GM18507 (cell line): ENCODE measurements at places on chromosomes 1 and 21.

DNA sequence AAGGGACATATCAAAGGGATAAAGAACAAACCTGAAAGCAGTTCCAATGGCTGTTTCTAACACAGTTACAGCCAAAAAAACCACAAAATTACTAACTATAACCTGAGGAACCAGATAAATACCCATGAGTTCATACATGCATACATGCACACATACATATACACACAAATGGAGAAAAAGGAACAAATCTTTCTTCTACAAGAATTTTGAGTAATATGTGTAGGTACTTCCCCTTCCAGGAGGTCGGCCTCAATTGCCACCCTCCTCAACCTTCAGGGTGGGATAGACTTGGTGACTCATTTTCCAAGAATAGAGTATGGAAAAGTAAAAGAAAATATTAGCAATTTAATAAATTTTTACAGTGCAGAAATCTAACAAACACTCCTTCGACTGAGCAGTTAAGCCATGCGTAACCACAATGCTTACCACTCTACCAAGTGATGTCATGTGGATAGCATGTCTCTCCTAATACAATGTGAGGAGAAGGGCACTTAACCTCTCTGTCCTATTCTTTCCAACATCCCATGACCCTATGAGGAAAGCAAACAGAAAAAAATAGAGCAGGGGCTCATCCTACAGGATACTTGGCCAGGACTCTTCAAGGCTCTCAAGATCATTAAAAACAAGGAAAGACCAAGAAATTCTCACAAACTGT lies 243.0 kb upstream of the RUNX1 start:
- DNase-seq, result no peak

DNA sequence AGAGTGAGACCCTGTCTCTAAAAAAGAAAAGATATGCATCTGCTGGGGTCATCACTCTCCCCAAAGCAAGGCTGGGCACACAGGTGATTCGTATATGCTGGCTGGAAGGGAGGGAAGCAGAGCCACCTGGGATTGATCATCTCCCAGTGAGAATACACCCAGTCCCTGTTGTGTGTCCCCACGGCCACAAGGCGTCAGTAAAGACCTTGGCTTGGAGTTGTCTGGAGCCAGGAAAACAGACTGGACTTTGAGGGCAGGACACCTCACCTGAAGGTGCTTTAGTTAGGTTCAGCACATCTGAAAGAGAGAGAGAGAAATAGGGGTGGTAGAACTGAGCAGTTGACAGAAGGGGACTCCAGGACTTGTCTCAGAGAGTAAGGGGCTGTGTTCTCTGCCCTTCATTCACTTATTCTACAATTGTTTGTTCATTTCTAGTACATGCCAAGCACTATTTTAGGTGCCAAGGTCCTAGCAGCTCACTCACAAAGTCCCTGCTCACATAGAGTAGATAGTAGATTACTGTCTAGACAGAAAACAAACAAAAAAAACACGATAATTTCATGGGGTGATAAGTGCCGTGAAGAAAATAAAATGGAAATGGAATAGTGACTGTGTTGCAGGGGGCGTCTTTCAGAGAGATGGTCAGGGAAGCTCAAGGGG lies 13.5 kb downstream of the CITED4 start:
- DNase-seq, result no peak

DNA sequence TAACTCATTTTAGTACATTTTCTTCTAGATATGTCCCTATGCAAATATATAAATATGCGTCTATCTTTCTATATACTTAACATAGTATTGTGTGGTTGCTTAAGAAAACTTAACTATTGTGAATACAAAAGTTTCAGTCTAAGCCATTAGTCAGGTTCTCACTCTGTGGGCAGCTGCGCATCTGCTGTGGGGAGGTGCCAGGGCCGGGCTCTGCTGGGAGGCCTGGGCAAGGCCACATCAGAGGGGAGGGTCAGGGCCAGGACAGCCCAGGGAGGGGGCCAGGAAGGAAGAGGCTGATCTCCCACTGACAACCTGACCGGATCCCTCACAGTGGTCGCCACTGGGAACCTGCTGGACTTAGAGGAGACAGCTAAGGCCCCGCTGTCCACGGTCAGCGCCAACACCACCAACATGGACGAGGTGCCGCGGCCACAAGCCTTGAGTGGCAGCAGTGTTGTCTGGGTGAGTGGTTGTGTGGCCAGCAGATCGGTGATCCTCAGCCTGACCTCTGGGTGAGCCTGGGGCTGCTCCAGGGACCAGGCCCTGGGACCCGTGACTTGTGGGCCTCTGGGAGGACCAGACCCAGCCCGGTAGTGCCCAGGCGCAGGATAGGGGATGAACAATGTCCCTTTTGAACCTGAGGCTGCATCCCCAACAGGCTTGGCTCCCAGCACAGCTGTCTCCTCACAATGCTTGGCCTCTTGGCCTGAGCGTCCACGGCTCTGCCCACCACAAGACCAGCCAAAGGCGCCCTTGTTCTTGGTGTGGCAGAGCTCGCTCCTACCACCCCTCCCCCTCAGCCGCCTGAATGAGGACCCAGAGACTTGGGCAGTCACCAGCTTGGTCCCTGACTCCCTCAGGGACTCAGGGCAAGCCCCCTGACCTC lies 20.2 kb downstream of the LDLRAP1 start:
- no peak for DNase-seq

GRCh38 chr1:184473176-184473966 lies 86.5 kb downstream of the C1orf21 start:
- no peak for DNase-seq

DNA sequence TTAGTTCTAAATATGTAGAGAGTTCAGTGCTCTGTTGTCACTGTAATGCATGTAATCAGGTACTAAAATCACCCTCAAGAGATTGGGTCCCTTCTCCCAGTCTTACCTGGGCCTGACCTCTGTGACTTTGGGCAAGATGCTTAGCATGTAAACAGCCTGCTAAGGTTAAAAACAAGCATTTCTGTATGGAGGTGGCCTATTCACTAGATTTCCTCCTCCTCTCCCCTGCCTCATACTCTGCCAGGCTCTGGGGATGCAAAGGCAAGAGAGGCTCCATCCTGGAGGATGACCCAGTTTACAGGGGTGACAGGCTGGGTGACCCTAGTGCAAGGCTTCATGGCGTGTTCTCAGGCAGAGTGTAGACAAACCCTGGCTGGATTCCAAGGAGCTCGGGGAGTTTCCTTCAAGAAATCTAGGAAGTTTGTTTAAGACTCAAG lies 28.8 kb downstream of the VANGL2 start:
- DNase-seq, result no peak

DNA sequence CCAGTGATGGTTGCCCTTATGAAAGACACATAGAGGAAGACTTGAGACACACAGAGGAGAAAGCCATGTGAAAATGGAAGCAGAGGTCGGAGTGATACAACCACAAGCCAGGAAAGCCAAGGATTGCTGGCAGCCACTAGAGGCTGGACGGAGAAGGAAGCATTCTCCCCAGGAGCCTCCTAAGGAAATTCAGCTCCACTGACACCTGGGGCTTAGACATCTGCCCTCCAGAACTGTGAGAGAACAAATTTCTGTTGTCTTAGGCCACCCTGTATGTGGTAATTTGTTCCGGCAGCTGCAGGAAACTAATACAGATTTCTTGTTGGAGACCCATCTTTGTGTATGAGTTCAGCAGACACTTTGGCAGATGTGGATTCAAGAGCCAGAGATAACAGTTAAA lies 126.9 kb upstream of the ATP1A1 start:
- DNase-seq, result no peak

DNA sequence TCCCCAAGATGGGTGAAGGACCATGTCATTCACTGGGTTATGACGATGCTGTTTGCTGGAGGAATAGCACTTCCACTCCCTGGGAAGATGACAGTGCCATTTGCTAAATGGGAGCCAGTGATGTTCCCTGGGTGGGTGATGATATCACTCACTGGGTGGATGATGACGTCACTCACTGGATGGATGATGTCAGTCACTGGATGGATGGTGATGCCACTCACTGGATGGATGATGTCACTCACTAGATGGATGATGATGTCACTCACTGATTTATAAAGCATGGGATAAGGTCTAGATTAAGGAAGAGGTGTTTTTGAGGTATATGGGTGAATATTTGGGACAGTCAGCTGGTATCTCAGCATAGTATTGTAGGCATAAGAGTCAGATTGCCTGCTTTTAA lies 457.2 kb downstream of the AJAP1 start:
- DNase-seq, result no peak

GRCh38 chr21:30251781-30252180 lies 31.0 kb downstream of the KRTAP24-1 start:
- no peak for DNase-seq

DNA sequence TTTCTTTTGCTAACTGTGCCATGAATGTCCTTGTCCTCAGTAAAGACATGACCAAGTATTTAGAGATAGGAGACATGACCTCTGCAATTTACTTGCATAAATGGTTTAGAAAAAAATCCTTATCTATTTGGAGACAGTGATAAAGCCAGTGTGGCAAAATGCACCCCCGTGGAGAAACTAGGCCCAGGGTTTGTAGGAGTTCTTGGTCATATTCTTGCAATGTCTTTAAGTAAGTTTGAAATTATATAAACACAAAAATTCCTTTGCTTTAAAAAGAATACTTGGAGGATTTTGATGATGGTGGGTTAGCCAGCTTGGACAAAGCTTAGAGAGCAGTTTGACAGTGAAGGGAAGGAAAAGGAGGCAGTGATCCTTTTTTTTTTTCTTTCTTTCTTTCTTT lies 101.9 kb upstream of the SLC45A1 start:
- DNase-seq, result no peak

GRCh38 chr1:245549996-245550719 lies 395.4 kb downstream of the KIF26B start:
- DNase-seq, result no peak

DNA sequence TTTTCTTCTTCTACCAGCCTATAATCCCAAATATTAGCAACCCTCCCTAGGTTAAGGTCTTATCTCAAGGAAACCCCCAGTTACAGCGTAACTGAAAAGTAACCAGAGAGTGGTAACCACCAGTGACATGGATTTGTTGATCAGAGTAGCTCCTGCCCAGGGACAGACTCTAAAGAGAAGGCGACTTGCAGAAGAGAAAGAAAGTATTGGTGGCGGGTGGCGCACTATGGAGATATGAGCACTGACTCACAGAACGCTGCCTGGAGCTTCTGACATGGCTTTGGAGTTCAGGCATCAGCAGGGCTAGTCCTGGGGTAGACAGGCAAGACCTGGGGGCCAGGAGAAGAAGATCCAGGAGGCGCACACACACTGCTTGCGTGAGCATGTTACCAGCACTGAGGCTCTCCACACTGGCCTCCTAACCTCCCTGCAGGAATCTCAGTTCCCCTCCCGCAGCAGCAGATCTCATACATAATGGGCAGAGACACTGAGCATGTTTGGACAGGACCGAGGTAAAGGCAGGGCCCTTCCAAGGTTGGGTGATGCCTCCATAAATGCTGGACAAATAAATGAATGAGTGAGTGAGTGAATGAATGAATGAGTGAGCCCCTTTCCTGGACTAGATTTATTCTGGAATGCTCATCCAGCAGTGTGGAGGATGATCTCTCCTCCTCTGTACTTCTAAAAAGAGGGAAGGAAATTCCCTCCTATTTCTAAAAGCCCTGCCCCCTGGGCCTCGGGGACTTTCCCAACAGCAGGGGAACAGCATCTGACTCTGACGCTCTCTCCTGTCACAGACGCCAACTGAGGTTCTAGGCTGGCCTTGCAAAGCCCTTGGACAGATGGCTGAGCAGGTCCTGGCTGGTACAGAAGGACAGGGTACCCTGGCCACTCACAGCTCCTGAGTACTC lies 175.5 kb downstream of the CLIC6 start:
- DNase-seq, result no peak
